ENCODE measurements at places on chromosomes 1 and 21.

DNA sequence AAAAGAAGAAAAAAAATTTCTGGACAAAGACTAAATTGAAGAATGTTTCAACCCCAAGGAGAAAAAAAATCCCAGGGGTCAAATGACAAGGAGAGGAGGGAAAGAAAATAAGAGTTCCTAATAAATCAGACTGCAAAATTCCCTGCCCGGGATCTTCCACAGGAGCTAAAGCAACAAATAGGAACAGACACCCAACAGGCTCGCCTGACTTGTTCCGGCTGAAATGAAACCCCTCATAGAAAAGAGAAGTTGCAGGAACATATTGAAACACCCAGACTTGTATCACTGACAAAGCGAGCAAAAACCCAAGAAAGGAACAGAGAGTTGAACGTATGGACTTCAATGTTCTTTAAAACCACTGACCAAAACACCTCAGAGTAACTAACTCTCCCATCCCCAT lies 123.0 kb downstream of the TIAM1 start:
- DNase-seq, result no peak

GRCh38 chr1:9793291-9793690 lies 30.5 kb downstream of the CLSTN1 start:
- DNase-seq, result no peak

GRCh38 chr1:208643005-208643597 lies 398.9 kb upstream of the PLXNA2 start:
- no peak for DNase-seq

DNA sequence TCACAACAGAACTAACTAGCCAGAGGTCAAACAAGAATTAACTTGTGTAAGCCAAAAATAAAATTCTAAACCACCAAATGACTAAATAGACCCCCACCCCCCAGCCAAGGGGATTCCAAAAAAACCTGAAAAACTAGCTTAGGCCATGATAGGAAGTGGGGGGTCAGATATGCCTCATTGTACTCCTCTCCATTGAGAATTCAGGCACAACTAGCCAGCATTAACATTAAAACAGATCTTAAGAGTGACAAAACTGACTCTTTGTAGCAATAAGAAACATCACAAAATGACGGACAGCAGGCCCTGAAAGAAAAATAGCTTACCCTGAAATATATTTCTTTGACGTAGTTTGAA lies 103.0 kb upstream of the ETV3 start:
- DNase-seq, result no peak

DNA sequence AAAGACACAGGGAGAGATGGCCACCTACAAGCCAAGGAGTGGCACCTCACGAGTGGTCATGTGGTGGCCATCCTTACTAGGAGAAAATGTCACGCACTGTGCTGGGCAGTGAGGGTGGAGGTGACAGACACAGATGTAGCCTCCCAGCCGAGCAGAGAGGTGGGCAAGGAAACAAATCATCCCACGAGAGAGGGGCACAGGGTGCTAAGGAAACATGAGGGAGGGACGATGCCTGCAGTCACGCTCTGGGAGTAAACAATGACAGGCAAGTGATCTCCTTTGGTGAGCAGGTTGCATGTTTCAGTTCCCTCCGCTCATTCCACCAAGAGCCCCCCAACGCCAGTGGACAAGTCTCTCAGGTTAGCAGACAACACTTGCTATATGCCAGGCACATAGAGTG lies 65.8 kb downstream of the CD247 start:
- DNase-seq, result no peak

GRCh38 chr1:199472018-199472417 lies 555.5 kb upstream of the NR5A2 start:
- no peak for DNase-seq

DNA sequence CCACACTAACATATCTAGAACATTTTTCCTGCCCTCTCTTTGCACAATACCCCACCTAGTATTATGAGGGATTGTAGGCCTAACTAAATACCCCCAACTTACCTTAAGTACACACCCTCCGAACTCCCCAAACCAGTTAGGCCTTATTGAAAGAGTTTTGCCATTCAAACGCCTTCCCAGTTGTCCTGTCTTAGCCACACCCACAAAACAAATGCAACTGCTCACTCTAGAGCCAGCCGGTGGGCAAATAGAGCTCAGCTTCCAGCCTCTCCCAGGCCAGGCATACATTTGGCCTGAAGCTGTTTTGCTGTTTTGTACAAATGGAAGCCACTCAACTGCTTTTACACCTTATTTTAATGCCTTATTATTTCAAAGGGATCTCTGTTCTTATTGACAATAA lies 224.2 kb upstream of the RUNX1 start:
- no peak for DNase-seq

DNA sequence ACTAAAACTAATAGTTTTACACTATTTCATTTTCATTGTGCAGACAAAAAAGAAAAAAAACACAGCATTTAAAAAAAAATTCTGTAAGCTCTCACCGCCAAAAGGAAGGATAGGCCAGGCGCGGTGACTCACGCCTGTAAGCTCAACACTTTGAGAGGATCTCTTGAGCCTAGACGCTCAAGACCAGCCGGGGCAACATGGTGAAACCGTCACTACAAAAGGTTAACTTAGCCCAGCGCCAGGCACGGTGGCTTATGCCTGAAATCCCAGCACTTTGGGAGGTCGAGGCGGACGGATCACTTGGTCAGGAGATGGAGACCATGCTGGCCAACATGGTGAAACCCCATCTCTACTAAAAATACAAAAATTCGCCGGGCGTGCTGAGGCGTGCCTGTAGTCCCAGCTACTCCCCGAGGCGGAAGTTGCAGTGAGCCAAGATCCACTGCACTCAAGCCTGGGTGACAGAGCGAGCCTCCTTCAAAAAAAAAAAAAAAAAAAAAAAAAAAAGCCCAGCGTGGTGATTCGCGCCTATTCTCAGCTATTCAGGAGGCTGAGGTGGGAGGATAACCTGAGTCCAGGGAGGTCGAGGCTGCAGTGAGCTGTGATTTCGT lies 14.3 kb upstream of the SPEN start:
- peak; percentile 28 for DNase-seq

DNA sequence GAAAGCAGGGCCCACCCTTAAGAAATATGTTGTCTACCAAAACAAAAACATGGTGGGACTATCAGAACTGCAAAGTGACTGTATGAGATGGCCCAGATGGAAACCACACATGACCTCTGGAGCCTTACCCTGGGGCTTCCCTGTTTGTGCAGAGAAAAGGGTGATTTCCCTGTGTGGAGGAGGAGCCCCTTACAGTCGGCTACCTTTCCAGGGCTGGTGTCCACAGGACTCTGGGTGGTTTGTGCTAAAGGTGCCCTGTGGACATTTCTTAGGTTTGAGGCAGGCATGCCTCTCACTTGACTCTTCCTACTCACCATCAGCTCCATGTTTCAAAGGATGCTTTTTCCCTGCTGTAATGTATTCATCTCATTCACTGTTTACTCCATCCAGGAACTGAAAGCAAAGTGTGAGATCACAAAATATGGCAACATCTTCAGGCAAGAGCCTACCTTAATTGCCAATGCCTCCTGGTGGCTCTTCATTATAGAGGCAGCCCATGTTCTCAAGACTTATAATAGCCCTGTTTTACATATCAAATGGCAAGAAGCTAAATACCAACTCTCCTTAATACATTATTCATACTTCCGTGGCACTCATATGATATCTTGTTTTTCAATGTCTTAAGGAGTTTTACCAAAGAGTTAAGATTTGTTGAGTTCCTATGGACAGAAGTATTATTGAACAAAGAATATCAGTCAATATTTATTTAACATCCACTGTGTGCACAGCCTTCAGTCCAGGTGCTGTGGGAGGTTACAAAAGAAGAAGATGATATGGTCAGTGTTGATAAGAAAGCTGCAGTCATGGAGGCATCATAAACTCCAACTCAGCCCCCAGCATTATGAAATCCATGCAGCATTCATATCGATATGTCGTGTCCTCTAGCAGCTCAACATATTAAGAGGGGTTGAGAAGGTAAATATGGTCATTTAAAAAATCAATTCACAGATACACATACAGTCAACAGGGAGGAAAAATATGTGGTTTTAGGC lies 15.5 kb upstream of the TFF3 start:
- no peak for DNase-seq

DNA sequence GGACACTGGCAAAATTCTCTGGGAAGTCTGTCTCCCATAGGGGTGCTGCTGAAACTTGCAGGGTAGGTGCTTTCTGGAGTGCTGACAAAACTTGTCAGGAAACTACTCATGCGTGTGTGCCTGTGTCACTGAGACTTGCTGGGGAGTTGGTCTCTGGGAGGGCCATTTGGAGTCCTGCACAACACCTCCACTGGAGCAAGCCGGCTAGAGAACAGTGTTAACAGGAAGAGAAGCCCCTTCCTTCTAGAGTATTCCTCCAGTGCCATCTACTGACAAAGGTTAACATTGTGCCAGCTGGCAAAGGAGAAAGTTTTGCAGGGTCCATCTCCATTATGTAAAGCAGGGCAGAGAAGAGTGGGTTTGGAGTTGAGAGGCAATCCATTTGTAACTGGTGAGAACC lies 30.0 kb downstream of the ZMYM4 start:
- DNase-seq, result no peak

DNA sequence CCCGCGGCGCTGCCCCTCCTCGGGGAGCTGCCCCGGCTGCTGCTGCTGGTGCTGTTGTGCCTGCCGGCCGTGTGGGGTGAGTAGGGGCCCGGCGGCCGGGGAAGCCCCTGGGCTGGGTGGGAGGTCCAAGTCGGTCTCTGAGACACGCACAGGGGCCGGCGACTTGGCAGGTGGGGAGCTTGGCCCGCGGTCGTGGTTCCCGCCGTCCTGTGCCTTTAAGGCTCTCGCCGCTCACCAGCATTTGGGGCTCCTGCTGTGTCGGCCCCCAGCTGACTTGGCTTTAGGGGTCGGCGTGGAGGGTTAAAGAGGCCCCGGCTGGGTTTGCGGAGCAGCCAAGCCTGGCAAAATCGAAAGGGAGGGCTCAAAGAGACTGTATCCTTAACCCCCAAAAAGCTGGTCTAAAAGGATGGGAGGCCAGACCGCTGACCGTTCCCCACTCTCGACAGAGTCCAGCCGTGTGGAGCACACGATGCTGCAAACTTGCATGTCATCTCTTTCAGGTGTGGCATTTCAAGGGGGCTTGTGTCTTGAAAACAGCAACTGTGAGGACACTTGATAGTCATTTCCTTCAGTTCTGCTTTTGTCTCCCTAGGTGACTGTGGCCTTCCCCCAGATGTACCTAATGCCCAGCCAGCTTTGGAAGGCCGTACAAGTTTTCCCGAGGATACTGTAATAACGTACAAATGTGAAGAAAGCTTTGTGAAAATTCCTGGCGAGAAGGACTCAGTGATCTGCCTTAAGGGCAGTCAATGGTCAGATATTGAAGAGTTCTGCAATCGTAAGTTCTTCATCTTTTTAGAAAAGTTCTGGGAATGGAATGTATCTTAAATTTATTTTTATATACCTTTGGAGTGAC lies 540 bp downstream of the CD55 start:
- DNase-seq, result no peak

DNA sequence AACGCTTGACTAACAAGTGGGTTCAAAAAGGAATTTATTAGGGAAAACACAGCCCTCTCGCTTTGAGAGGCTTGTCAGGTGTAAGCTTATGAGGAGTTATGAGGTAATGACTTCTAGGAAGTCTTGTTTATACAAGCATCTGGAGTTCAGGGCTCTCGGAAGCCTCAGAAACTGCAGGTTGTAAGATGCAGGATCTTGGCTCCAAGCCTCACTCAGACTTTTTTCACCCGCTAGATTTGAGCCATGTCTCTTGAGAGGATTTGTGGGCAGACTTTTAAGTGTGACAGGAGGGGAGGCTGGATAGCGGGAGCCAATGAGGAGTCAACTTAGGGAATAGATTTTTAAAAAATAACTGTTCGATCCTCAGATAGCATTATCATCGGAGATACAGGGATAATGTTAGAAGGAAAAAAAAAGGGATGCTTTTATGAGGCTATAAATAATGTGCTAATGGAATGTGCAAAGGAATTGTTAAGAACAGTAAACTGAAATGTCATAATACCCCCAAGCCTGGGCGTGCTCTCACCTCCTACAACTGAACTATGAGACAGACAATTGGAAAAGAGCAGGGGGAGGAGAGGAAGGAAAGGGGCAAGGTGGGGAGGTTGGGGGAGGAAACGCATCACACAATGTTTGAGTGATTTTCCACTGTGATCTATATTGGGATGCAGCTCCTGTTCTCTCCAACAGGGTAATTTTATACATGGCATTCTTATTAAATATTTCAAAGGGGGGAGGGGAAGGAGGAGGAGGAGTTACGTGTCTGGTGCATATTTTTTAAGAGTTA lies 107.4 kb upstream of the ESRRG start:
- no peak for DNase-seq

GRCh38 chr1:198064181-198064580 lies 92.6 kb upstream of the NEK7 start:
- no peak for DNase-seq

DNA sequence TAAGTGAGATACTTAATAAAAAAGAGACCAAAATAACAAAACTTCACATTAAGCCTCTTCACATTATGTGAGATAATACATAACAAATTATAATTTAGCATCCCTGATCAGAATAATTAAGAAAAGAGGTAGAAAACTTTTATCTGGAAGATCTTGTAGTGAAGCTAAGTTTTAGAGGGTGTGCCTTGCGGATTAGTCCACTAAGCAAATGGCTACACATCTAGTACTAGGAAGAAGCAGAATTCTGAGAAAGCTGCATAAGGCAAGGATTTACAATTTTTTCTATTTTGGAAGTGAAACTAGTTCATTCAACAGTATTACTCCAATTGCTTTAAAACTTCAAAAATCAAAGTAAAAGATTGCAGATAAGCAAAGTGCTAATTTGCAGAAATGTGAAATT lies 3.5 kb downstream of the YOD1 start:
- DNase-seq, result no peak

DNA sequence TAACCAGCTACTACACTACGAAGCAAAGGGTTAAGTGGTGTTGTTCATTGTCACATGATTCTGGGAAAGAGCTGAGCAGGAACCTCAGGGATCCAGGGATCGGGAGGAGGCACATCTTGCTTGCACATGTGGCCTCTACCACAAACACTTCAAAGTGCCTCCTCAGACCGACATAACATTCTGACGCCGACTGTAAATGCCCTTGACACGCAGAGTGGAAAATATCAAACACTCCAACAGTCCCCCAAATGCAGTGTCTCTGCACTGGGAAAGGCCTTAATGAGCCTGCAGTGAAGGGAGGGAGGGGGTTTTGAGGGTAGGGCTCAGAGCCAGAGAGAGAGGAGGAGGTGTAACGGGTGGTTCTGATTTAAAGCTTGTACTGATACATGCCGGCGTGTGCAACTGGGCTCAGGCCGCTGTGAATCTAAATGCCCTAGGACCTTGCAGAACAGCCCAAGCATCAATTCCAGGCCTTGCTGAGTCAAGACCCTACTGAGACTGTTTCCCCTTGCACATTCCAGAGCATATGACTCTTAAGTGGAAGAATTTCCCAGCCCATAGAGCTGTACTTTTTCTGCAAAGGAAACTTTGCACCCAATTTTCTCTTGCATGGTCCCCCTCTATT lies 163.7 kb downstream of the NTMT2 start:
- no peak for DNase-seq

- no peak for DNase-seq
Observed at GRCh38 chr1:156246781-156247459, 936 bp downstream of the PAQR6 start.

- DNase-seq, result no peak
Observed at GRCh38 chr1:175620376-175620775, 123.0 kb downstream of the TNR start.

- DNase-seq, result no peak
Observed at GRCh38 chr1:182428043-182428442, 21.9 kb upstream of the RGSL1 start.

GRCh38 chr1:221689138-221689537 lies 52.8 kb downstream of the DUSP10 start:
- no peak for DNase-seq
